Pericardium fibroblast (primary cell): ENCODE measurements at places on chromosomes 5 and 9. TPM values are rescaled to one million over a fixed set of nuclear protein-coding genes. Genes with fewer than 3 reads are reported as not detected.

TAF11L5 gene
- total RNA-seq: not detected in 2 replicates

SAXO1 gene
- total RNA-seq: not detected in 2 replicates

PLPPR1 gene
- not detected in 2 replicates for total RNA-seq

CER1 gene
- total RNA-seq: not detected in 2 replicates

PCDHA2 gene
- total RNA-seq: not detected in 2 replicates

TAS2R1 gene
- not detected in 2 replicates for total RNA-seq

MYMK gene
- 2.3 TPM in 1 of 2 replicates, not detected in the other for total RNA-seq

SCGB3A2 gene
- not detected in 2 replicates for total RNA-seq

FCHO2 gene
- total RNA-seq: 6.5 and 17.0 TPM in 2 replicates

DOCK2 gene
- total RNA-seq: 0.09 and 0.23 TPM in 2 replicates

PCDHGA10 gene
- 6.9 and 8.6 TPM in 2 replicates for total RNA-seq

AMBP gene
- 1.5 TPM in 1 of 2 replicates, not detected in the other for total RNA-seq

TOR1B gene
- total RNA-seq: 20.0 and 23.9 TPM in 2 replicates

PCDHB9 gene
- total RNA-seq: 0.23 and 0.43 TPM in 2 replicates

DNAH5 gene
- total RNA-seq: 0.77 TPM in 1 of 2 replicates, not detected in the other

ADAMTSL2 gene
- 0.09 and 2.8 TPM in 2 replicates for total RNA-seq

PAX5 gene
- total RNA-seq: not detected in 2 replicates

ARHGEF39 gene
- total RNA-seq: 0.23 and 1.5 TPM in 2 replicates

RNF180 gene
- 2.0 and 3.8 TPM in 2 replicates for total RNA-seq

STING1 gene
- total RNA-seq: 74.2 and 127 TPM in 2 replicates

GPR151 gene
- total RNA-seq: not detected in 2 replicates

PDCD1LG2 gene
- total RNA-seq: 0.77 and 10.7 TPM in 2 replicates

C9orf78 gene
- 35.2 and 40.5 TPM in 2 replicates for total RNA-seq

ENHO gene
- total RNA-seq: not detected in 2 replicates
